ENCODE measurements at places on chromosomes 3 and 15.

- H3K4me3 ChIP-seq: no peak overlapping the region
- H3K4me1 ChIP-seq: no peaks in the 10 kb centered on the region
- H3K27ac ChIP-seq: no peak overlapping the region
- DNase-seq: no peak
- H3K36me3 ChIP-seq: no peaks in the 10 kb centered on the region
- H3K27me3 ChIP-seq: no peaks in the 10 kb centered on the region
Observed at GRCh38 chr3:193701953-193702635, 109.1 kb downstream of the OPA1 start.

GRCh38 chr3:114428044-114428595 lies 134.3 kb downstream of the TIGIT start:
- H3K4me1 ChIP-seq: no peaks in the 10 kb centered on the region
- H3K27ac ChIP-seq: no peak overlapping the region
- DNase-seq: no peak
- H3K27me3 ChIP-seq: no peaks in the 10 kb centered on the region
- no peak overlapping the region for H3K4me3 ChIP-seq

- H3K4me1 ChIP-seq: peaks cover 7% of the 10 kb centered on the region
- H3K27me3 ChIP-seq: peaks cover 29% of the 10 kb centered on the region
- H3K27ac ChIP-seq: no peak overlapping the region
- no peaks in the 10 kb centered on the region for H3K36me3 ChIP-seq
- no peak overlapping the region for H3K4me3 ChIP-seq
Observed at GRCh38 chr3:39506863-39507262, 39.4 kb downstream of the MOBP start.

DNA sequence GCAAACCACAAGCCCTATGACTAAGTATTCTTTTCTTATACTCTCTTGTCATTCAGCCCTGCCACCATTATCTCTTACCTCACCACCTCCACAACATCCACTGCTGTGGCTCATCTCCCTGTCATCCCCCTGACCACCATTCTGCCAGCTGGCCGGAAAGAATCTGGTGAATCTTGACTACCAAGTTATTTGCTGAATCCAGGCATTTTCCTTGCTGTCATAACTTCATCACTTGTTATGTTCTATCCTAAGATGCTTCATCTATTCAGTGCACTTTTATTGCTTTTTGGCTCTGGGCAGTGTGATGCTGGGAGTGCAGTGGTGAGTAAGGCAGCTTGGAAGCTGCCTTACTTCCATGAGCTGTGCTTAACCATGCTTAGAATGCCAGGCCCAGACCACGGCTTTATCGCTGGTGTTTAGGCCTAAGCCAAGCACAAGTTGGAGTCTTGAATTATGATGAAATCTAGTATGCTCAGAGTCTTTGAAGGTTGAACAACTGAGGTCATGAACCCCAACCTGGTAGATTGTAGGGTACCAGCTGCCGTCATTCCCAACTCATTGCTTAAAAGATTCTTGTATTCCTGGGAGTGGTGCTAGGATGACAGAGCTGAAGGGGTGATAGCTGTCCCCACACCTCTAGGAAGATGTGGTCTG lies 27.0 kb upstream of the APH1B start:
- H3K27me3 ChIP-seq: no peaks in the 10 kb centered on the region
- no peak overlapping the region for H3K27ac ChIP-seq
- no peak overlapping the region for H3K4me3 ChIP-seq
- H3K36me3 ChIP-seq: peaks cover 47% of the 10 kb centered on the region
- no peak for DNase-seq

GRCh38 chr3:45055411-45056143 lies 29.5 kb downstream of the CLEC3B start:
- H3K27me3 ChIP-seq: no peaks in the 10 kb centered on the region
- DNase-seq: no peak
- no peak overlapping the region for H3K4me3 ChIP-seq
- no peaks in the 10 kb centered on the region for H3K36me3 ChIP-seq

DNA sequence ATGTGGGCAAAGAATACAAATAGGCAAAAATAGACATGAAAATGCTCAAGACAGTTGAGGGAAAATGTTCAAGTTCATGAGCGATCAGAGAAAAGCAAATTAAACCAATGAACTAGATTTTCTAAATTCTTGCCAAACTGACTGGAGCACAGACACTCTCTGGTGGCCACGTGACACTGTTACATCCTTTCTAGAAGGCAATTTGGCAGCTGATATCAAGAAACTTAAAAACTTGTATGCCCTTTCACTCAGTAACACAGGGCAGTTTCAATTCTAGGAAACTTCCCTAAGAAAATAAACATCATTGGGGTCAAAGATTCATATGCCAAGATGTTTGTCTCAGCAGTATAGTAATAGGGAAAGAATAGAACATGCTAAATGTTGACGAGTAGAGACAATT lies 52.2 kb downstream of the ABHD5 start:
- no peak for DNase-seq
- H3K4me3 ChIP-seq: no peak overlapping the region
- H3K36me3 ChIP-seq: no peaks in the 10 kb centered on the region
- no peaks in the 10 kb centered on the region for H3K27me3 ChIP-seq

- DNase-seq: no peak
- no peaks in the 10 kb centered on the region for H3K36me3 ChIP-seq
- H3K4me1 ChIP-seq: no peaks in the 10 kb centered on the region
- no peak overlapping the region for H3K27ac ChIP-seq
- H3K27me3 ChIP-seq: no peaks in the 10 kb centered on the region
Observed at GRCh38 chr3:134274571-134274970, 23.9 kb upstream of the RYK start.

- no peak overlapping the region for H3K27ac ChIP-seq
- H3K4me3 ChIP-seq: no peak overlapping the region
- H3K4me1 ChIP-seq: peaks cover 6% of the 10 kb centered on the region
- no peak for DNase-seq
- H3K36me3 ChIP-seq: no peaks in the 10 kb centered on the region
Observed at GRCh38 chr3:45075821-45076625, 49.9 kb downstream of the CLEC3B start.

DNA sequence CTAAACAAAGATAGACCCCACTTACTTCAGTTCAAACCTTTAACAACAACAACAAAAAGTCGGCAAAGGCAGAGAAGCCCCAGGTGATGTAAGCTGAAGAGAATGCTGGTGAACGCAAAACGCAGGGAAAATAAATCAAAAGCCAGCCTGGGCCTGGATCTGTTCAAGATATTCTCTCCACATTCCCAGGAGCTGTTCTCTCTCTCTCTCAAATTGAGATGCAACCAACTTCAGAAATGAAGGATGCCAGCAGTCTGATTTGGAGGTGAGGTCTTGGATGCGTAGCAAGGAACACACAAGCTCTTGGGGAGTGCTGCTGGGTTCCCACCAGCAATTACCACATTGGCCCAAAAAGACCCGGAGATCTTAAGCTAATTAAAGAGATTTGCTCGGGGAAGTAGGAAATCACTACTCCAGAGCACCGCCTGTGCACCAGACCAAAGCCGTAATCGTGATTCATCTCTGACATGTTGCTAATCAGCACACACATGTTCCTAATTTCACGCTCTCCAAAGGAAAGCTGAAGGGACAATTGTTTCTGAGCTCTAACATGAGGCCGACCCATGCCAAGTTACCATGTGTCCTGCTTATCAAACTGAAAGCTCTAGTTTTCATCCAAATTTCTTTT lies 37.1 kb downstream of the IL17RD start:
- DNase-seq: no peak
- no peak overlapping the region for H3K4me3 ChIP-seq
- no peaks in the 10 kb centered on the region for H3K4me1 ChIP-seq
- H3K27me3 ChIP-seq: no peaks in the 10 kb centered on the region

Data from esophagus squamous epithelium (tissue), 5 donors.